ENCODE measurements at places on chromosomes 16 and 17.

- no peak for DNase-seq
Observed at GRCh38 chr16:6297666-6298410, 1034.8 kb upstream of the RBFOX1 start.

DNA sequence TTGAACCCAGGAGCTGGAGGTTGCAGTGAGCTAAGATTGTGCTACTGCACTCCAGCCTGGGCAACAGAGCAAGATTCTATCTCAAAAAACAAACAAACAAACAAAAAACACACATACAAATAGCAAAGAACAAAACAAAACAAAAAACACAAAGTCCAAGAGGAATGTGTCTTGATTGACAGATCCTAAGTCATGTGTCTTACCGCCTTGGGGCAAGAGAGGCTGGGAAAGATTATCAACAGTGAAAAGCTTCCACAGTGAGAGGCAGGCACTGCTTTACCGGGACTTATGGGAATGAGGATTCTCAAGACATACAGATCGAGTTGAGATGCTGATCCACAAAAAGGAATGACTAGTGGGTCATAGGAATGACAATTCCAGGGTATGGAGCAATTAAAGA lies 62.7 kb upstream of the GAS7 start:
- DNase-seq: no peak

- no peak for DNase-seq
Observed at GRCh38 chr17:66760324-66760723, 74.6 kb upstream of the CACNG5 start.

- DNase-seq: peak; percentile 80
Observed at GRCh38 chr17:76053246-76054111, 18.8 kb downstream of the SRP68 start.

DNA sequence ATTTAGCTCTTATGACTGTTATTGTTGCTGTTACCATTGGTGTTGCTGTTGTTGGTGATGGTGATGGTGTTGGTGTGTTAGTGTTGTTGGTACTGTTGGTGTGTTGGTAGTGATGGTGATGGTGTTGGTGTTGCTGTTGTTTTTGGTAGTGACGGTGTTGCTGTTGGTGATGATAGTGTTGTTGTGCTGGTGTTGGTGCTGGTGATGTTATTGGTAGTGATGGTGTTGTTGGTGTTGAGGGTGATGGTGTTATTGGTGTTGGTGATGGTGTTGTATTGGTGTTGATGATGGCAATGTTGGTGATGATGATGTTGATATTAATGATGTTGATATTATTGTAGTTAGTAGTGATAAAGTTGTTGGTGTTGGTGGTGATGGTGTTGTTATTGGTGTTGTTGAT lies 285.7 kb upstream of the FOXF1 start:
- no peak for DNase-seq

DNA sequence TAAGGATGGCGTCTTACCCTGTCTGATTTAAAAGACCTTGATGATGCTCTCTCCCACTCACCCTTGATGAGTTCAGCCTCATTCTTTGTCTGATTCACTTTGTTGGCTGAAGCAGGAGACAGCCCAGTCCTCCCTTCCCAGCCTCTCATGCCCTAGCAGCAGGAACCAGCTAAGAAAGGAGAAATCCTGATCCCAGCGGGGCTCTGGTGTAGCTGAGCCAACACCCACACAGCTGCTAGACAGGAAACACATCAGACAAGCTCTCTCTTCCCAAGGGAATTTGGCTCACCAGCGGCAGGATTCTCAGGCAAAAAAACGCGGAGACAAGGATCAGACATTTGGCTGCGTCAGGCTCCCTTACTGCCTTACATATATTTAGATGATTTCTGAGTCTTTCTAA lies 211.5 kb downstream of the CDH11 start:
- DNase-seq: no peak

Data from HCT116 (cell line).